Naive B cell (primary cell): ENCODE measurements at places on chromosomes 7 and 10.
A peak's percentile ranks its signal among the peaks of the same experiment; 100 is the strongest.

GRCh38 chr10:49610114-49610457, at the start of gene SLC18A3:
Gene SLC18A3, plus strand, starts transcription at chr10:49610310. Its CDS starts 431 bp downstream, at chr10:49610741.
- no peak for DNase-seq

GRCh38 chr7:150953061-150953997, 24.8 kb downstream of the KCNH2 start:
- DNase-seq = no peak

- DNase-seq = no peak
These were observed 185.9 kb upstream of the ASAH2 start for GRCh38 chr10:50437248-50437647.

GRCh38 chr7:158313931-158314330, 273.7 kb downstream of the PTPRN2 start:
- DNase-seq = no peak

- DNase-seq = no peak
These were observed 1.1 kb downstream of the ZDHHC4 start for GRCh38 chr7:6578114-6579084.

DNA sequence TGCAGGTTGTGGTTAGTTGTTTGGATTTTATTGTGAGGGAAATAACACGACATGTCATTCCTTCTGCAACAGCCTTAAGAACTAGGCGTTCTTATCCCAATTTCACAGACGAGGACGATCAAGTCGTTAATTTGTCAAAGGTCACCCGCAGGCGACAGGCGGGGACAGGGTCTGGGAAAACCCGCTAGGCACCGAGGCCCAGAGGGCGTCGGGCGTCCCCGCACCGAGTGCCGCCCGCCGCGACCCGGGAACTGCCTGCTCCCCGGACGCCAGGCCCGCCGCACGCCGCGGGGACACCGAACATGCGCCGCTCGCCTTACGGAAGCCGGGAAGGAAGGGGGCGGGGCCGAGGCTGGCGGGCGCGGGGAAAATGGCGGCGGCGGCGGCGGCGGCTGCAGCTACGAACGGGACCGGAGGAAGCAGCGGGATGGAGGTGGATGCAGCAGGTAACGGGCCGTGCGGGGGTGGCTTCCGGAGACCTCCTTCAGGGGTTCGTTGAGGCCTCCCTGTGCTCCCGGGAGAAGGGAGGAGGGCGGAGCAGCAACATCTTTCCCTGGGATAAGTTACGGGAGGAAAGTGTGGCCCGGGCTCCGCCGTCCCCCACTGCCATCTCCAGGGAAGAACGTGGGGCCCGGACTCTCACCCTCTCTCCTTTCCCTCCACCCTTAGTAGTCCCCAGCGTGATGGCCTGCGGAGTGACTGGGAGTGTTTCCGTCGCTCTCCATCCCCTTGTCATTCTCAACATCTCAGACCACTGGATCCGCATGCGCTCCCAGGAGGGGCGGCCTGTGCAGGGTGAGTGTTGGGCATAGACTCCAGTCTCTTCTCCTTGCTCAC, at the start of gene COPS6:
Gene COPS6 (plus strand): TSS at position 349 of the 837 bp plus-strand sequence. CDS start 22 bp downstream, at position 371.
- peak; percentile 85 for DNase-seq

DNA sequence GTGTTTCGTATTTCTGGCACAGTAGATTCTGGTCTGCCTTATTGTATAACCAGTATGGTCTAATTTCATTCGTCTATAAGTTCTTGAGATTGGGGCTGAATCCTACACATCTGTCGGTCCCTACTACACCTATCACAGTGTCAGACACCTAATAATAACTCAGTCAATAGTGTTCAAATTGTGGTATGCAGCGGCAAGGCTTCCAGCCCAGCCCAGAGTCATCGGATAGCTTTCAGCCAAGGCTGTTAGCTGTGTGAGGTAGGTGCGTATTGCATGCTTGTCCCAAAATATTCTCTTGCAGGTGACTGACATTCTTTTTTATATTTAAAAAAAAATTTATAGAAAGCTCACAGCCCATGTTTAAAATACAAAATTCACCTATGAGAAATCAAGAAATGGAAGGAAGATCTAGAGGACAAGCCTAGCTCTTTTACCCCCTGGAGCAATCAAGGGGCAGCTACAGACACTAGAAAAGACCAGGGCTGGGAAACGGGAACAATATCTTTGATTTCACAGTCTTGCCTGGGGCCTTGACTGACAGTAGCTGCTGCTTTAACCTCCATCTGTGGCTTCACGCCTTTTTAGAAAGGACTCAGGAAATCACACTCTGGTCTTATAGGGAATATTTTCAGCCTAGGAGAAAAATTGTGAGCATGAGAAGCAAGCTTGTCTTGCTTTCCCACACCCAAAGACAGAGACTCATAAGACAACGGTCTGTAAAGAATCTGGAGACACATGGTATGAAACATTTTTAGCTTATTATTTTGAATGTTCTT, 9.5 kb upstream of the ASB4 start:
- DNase-seq = no peak
